ENCODE measurements at places on chromosomes 4 and X.

- peak; percentile 39 for DNase-seq
Measured at GRCh38 chr4:145804116-145804515, 124.2 kb downstream of the C4orf51 start.

GRCh38 chr4:91916219-91916618 is 387.5 kb upstream of the GRID2 start:
- no peak for DNase-seq

GRCh38 chr4:143742834-143743233 is 42.4 kb upstream of the FREM3 start:
- no peak for DNase-seq

GRCh38 chr4:116478343-116478742 is 607.0 kb downstream of the TRAM1L1 start:
- DNase-seq = no peak

DNA sequence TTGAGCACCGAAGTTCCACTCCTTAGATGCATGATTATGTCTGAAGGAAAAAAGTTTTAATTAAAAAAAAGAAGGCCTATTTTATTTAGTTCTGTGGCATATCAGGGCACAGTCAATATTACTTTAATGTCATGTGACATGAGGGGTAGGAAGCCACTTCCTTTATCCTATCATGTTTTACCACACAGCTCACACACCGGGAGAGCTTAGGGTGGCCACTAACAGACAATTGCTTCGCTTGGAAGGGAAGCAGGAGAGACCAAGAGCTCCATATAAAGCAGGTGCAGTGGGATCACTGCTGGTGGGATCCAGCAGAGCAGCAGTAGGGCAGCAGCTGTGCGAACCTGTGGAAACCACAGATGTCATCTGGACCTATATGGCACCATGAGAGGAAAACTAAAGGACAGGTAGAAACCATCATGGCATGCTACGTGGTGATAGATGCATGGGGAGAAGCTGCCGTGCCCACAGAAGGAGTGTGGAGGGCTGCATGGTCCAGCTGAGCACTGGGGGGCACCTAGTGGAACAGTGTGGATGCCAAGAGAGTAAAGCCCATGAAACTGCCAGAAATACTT is 52.0 kb downstream of the DTHD1 start:
- no peak for DNase-seq

DNA sequence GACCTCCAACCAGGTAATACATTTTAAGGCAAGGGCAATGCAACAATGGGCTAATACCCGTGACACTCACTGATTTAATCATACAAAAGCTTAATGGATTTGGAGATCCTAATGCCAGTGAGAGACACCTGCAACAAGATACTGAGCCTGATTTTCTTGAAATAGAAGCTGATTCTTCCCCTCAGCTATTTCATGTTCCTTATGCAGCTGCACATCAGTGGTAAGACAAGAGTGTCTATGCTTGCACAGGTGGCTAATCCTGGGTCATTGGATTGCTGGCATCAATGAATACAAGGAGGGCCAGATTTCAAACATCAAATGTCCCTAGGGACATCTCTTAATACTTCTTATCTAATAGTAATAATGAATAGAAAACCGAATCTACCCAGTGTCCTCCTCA is 139.7 kb downstream of the PPARGC1A start:
- no peak for DNase-seq

DNA sequence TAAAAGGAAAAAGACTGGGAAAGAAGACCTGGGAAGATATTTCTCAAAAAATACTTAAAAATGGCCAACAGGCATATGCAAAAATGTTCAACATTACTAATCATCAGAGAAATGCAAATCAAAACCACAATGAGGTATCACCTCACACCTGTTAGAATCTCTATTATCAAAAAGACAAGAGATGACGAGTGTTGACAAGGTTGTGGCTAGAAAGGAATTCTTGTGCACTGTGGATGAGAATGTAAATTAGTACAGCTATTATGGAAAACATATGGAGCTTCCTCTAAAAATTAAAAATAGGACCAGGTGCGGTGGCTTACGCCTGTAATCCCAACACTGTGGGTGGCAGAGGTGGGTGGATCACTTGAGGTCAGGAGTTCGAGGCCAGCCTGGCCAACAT is 50.0 kb downstream of the C4orf46 start:
- DNase-seq = no peak

DNA sequence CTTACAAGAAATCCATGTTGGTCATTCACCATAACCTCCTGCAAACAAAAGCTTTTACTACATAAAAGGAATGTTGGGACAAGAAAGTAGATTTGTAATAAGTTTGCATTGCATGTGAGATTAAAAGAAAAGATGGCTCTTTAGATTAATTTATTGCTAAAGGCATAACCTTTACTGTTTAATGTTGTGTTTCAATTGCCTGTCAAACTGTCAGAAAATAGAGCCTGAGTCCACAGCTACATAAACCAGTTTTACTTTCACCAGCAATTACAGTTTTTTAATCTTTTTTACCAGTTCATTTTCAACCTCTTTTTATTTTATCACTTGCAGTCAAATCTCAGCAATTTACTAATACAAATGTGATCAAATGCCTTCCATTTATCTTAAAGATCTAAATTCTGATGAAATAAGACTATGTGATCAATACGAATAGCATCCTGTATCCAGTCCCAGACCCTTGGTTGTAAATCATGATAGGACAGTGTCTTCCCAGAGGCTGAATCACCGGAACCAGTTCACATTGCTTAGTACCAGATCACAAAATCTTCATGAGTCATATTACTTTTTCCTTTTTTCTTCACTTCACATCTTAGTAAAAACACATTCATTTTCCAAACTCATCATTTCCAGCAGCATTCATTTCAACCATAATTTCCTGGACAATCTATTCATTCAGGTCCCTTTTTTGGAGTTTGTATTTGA is 95.4 kb upstream of the FRG1 start:
- no peak for DNase-seq

DNA sequence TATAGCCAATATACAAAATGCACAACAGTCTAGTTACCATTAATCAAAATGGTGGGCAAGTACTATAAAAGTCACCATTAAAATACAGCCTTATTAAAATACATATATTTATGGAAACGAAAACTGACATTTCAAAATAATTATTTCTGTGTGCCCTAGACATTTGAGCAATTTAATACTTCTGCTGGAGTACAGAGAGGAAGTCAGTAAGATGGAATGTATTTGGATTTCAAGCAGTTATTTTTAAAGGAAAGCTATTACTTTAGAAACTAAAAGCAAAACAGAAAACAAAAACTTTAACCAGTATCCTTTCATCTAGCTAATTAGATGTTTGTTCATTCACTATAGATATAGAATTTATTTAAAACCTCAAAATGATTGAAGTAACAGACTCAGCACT is 37.8 kb upstream of the TLR2 start:
- DNase-seq = no peak

GRCh38 chr4:105469736-105470135 is 4.1 kb downstream of the PPA2 start:
- DNase-seq = no peak

DNA sequence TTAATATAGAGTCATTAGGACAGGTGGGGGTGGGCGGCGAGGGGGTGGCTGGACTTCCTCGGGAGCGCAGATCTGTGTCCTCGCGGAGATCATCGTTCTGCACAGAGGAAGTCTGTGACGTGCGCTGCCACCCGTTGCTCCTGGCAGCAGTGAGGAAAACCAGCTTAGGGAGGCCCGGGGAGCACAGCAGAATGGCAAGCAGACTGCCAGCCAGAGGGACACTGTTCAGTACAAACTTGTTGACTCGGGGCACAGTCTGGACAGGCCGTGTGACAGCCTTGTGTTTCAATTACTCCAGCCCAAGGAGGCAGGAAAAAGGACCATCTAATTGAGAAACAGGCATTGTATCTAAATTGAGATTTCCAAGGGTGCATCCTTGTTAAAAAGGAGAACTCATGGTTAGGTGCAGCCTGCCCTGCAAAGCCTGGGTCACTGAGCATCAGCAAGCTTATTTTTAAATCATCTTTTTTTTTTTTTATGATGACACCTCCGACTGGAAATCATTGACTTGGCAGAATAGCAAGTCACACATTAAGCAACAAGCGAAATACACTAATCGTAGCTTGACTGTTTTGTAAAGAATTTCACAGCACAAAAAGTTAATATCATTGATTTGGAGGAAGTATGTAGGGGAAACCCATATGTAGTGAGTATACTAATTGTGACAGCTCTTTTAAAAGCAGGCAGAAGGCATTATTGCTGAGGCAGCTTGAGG is 512.0 kb upstream of the FAT1 start:
- DNase-seq = no peak

DNA sequence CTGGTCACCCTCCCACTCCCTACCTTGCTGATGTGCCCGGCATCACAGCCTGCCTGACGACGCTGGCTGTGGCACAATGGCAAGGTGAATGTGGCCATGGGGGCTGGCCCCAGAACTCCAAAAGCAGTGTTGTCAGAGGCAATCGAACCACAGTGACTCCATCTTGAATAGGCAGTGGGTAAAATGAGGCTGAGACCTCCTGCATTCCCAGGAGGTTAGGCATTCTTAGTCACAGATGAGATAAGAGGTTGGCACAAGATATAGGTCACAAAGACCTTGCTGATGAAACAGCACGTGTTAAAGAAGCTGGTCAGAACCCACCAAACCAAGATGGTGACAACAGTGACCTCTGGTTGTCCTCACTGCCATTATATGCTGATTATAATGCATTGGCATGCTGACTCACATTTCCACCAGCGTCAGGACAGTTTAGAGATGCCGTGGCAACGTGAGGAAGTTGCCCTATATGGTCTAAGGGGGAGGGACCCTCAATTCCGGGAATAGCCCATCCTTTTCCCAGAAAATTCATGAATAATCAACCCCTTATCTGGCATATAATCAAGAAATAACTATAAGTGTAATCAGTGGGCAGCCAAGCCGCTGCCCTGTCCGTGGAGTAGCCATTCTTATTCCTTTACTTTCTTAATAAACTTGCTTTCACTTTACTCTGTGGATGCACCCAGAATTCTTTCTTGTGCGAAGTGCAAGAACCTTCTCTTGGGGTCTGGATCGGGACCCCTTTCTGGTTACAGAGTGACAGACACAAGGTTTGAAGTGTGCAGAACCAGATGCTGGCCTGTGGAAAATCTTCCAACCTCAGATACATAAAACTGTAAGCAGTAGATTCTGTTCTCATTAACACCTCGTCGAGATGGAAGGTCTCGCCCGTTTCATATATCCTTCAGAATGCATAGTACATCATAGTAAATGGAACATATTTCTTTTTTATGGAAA is 26.8 kb upstream of the CLDN24 start:
- no peak for DNase-seq

DNA sequence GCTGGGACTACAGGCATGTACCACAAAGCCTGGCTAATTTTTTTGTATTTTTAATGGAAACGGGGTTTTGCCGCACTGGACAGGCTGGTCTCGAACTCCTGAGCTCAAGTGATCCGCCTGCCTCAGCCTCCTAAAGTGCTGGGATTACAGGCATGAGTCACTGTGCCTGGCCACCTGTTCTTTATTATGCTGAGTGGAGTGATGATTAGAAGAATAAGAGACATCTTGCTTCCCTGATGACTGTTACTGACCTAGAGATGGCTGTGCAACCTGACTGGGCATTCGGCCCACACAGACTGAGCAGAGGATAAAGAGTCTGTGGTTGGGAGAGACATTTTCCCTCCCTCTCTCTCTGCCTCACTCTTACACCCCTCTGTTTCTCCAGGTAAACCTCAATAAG is 56.7 kb downstream of the SPINK2 start:
- no peak for DNase-seq

GRCh38 chr4:145189981-145190380 is 9.6 kb upstream of the OTUD4 start:
- no peak for DNase-seq

GRCh38 chr4:57190601-57191481 is 80.7 kb upstream of the IGFBP7 start:
- DNase-seq = no peak

DNA sequence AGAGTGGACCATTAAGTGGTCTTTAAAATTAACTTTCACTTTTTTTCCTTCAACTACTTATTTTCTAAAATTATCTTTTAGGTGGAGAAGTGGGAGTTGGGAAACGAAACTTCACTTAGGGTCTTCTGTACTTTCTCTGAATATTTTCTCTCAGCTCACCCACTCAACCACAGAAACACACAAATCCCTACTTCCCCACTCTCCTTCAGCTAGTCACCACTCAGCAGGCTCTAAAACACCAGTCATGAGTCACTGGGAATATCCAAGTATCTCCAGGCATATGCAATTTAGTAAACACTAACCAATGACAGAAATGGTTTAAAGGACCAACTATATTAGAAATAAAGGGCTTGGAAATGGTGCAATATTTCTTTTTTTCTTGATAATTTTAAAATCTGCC is 153.0 kb upstream of the RPS6KA6 start:
- no peak for DNase-seq

- no peak for DNase-seq
Measured at GRCh38 chr4:172794307-172794703, 374.3 kb upstream of the GALNT7 start.

- no peak for DNase-seq
Measured at GRCh38 chr4:71294301-71294700, 44.5 kb upstream of the SLC4A4 start.

- no peak for DNase-seq
Measured at GRCh38 chrX:68048774-68049173, 384.5 kb downstream of the OPHN1 start.

Measured in tibial artery (tissue), 4 donors.